ENCODE measurements at places on chromosomes 13 and 19.
A peak's percentile ranks its signal among the peaks of the same experiment; 100 is the strongest.

GRCh38 chr13:32443111-32443510, 15.2 kb upstream of the N4BP2L1 start:
- peak; percentile 51 for DNase-seq

DNA sequence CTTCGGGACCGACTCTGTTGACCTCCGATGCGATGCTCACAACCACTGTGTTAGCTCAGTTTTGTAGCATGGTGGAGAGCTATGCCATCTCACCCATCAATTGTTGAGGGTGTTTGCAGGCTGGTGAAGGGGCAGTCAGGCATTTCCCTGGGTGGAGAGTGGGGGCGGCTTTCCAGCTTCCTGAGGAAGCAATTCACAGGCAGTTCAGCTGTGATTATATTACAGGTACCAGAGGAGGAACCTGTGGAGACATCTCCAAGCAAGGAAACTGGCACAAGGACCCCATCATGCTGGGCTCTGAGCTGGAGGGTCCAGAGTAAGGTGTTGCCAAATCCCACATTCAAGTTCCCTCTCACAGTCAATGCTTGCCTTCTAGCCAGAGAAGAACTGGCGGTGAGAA, 166.0 kb upstream of the ZNF536 start:
- DNase-seq: no peak

DNA sequence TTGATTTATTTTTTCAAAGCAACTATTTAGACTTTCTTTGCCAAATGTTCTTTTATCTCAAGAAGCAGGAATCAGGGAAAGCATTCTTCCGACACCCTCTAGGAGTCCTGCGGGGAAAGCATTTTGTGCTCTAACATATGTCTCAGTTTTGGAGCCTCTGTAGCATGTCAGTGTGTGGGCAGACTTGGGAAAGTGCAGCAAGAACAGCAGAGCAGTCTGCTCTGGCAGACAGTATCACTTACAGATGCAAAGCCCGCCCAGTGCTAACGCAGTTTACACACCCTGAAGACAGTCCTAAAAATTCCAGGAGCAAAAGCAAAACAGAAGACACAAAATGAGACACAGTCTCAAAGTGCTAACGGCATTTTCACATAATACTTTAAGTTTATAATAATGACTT, 393.5 kb downstream of the KLF12 start:
- no peak for DNase-seq

DNA sequence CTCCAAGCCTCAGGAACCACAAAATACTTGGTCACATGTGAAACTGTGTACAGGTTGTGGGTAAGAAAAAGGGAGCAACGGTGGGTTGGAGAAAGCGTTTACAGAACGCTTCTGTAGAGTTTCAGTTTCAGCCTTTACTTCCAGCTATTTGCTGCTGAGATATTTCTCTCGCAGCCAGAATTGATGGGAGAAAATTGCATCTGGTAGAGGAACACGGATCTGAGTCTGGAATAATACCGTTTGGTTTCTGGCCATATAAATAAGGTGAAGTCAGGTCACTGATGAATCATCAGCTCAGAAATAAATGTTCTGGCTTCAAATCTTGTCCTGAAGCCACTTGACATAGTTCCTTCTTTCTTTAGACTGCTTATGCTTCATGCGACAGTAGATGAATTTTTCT, 20.3 kb upstream of the RFC3 start:
- no peak for DNase-seq

DNA sequence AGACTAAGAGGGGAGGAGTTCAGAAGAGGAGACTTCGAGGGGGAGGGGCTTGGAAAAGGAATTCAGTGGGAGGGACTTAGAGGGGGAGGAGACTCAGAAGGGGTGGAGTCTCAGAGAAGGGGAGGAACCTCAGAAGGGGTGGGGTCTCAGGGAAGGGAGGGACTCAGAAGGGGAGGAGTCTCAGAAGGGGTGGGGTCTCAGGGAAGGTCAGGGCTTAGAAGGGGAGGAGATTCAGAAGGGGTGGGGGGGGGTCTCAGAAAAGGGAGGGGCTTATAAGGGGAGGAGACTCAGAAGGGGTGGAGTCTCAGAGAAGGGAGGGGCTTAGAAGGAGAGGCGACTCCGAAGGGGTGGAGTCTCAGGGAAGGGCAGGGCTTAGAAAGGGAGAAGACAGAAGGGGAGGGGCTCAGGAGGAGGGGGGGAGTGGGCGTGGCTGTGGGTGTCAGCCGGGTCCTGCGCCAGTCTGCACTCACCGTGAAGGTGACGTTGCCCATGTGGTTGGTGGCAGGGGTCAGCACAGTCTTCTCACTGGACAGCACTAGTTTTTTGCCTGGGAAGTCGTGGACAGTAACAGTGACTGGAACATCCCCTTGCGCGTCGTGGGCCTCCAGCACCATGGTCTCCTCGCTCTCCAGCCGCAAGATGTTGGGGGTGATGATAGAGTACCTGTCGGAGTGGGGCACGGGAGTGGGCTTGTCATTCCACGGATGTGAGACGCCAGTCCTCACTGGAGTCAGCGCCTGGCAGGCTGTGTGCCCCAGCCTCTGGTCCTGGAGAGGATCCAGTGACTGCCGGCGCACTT, 1.5 kb downstream of the C3 start:
- DNase-seq: peak; percentile 31

DNA sequence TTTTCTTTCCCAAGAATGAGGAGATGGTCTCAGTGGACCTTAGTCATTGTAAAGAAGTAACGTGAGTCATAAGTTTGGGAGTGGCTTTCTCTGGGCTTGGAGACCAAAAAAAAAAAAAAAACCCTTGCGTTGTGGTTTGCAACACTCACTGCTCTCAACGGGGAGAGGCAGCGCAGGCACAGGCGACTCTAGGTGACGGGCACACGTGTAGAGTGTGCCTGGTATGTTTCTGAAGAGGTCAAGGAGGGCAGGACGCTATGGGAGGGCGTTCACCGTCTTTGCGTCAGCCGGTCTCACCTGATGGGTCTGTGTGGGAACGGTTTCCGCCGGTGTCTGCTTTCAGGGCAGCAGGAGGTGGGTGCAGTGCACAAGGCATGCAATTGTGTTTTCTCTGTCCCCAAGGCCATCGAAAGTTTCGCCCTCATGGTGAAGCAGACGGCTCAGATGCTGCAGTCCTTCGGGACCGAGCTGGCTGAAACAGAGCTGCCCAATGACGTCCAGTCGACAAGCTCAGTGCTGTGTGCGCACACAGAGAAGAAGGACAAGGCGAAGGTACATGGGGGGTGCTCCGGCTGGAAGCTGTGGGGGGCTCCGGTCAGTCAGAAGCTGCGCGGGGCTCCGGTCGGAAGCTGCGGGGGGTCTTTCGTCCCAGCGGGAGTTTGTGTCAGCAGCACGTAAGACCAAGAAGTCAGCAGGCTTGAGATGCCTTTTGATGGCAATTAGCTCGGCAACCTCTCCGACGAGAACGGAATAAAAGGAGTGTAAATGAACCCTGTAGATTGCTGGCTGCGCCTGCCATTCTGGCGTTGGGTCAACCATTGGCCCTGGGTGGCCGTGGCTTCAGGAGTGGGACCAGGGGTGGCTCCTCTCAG, 40.8 kb upstream of the F7 start:
- DNase-seq: no peak

All from CD4-positive, alpha-beta T cell treated with Interleukin-21 for 1 hour (primary cell).